Stimulated activated CD8-positive, alpha-beta memory T cell treated with anti-CD3 and anti-CD28 coated beads, Interleukin-4, amount 100 ng/mL, for 1 hour (primary cell): ENCODE measurements at places on chromosomes 6 and 20.

DNA sequence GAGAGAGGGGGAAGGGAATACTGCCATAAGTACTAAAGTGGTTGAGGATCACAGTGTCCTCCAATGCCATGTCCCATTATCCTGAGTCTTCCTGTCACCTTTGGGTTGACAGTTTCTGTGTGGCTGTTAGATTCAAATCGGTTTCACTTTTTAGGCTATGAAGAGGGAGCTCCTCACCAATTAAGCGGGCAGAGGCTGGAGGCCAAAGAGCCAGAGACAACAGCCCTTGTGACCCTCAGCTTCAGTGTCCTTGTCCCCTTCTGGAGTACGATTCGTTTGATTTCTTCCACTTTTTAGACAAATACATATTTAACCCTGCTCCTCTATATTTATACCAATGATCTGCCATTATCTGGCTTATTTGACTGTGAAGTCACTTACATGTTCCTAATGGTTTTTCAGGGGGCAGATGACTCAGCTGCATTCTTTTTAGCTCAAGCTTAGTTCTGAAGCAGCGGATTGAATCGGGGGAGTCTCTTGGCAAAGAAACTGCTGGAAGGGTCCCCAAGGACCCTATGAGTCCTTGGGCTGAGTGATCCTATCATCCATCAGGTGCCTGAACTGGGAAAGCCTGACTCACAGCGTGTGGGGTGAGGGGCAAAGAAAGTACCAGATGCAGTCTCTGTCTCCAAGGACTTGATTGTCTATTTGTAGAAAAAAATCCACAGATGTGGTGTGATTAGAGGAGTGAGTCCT is 18.2 kb downstream of the FERMT1 start:
- no peak for DNase-seq

DNA sequence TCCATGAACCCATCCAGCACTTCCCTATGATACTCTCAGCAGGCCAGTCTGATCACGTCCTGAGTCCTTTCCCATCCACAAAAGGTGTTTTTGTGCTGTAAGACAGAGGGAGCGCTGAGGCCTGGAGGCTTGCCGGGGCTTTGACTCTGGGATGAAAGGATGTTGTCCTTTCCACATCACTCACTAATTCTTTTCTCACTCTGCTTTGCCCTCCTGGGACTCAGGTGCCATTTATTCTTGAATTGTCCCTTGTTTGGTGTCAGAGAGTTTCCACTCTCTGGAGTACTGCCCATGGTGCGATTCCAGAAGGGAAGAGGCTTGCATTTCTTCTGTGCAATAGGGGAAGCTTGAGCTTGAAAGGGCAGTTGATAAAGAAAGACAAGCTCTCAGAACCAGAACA is 15.3 kb upstream of the TUBB2B start:
- DNase-seq = no peak

DNA sequence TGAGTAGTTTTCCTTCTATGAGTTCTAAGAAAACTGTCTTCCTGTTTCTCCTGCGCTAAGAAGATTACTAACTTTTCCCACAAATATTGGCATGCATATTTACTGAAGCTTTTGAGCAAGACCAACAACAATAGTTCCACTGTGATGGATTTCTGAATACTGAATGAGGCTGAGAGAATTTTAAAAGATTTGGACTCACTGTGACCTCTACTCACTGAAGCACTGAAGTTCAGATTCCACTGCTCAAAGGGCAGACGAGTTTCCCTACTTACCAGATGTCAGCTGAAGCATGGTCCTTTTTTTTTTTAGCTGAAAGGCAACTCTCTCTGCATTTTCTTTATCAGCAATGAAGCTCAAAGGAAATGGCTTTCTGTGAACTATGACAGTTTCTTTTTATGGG is 718.5 kb downstream of the RFPL4B start:
- DNase-seq = no peak

DNA sequence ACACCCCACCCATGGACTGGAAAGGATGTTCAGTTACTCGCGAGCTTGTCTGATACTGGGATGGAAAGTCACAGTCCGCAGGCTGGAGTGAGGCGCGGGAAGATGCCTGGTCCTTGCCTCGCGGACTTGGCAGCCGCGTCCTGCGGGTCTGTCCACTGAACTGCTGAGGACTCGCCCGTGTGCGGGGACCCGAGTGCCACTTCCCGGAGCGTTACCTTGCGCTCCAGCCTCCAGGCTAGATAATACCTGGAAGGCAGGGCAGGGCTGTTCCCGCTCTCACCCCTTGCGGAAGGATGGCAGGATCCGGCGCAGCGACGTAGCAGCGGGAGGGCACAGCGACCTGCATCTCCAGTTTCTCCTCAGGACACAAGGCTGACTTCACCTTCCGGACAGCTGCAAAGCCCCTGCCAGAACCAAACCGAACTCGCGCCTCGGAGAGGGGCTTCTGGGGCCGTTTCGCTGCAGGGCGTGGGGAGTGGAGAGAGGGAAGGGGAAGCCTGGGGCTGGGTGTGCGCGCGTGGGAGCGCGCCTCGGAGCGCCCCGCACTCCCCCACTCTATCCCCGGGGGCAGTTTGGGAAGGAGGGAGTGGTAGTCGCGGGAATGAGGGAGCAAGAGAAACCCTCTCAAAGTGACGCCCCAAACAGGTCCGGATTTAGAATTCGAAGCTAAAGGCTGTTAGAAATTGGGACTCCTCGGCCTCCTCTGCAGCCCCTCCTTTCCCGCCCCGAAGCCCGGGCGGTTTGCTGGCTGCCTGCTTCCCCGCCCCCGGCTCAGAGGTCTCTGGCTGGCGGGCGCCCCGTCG is at the start of gene KCNQ5:
Gene KCNQ5 (plus strand): TSS at position 774 of the 803 bp plus-strand sequence.
- no peak for DNase-seq

DNA sequence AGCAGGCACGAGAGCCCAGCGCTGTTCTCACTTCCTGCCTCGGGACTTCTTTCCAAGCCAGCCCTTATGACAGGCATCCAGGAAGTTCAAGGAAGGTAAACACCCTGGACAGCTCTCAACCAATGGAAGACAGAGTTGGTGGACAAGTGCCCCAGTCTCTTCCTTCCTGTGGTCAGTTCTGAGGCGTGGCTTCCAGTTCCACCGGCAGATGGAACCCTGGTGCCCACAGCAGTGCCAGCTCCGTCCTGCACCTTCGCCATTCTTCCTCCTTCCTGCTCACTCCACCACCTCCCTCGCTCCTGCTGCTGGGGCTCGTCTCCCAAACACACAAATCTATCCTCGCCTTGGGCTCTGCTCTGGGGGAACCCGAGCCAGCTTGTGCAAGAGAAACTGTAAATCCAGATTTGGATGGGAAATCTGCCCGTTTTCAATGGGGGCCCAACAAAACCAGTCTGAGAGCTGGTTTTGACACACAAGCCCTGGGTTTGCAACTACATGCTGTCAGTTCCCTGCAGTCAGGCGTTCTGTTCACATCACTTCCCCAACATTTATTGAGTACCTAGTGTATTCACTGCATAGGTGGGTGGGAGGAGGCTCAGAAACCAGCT is 162.7 kb downstream of the GRM4 start:
- DNase-seq = no peak

GRCh38 chr6:16836144-16836981 is 75.1 kb upstream of the ATXN1 start:
- no peak for DNase-seq

DNA sequence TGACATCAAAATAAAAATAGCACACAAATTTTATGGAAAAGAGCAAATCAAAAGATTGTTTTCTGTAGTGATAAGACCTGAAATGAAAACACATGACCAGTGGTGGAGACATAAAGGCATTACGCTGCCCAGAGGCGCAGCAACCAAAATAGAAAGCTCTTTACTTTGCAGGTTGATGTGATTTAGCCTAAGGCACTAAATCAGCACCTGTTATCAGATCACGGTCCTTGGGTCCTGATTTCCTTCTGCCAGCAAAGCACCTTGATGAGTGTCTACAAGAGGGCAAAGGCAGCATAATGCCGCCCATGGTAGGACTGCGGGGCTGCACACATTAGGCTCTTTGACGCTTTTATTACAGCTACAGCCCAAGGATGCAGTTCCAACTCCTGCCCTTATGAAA is 19.3 kb upstream of the RAMACL start:
- no peak for DNase-seq

DNA sequence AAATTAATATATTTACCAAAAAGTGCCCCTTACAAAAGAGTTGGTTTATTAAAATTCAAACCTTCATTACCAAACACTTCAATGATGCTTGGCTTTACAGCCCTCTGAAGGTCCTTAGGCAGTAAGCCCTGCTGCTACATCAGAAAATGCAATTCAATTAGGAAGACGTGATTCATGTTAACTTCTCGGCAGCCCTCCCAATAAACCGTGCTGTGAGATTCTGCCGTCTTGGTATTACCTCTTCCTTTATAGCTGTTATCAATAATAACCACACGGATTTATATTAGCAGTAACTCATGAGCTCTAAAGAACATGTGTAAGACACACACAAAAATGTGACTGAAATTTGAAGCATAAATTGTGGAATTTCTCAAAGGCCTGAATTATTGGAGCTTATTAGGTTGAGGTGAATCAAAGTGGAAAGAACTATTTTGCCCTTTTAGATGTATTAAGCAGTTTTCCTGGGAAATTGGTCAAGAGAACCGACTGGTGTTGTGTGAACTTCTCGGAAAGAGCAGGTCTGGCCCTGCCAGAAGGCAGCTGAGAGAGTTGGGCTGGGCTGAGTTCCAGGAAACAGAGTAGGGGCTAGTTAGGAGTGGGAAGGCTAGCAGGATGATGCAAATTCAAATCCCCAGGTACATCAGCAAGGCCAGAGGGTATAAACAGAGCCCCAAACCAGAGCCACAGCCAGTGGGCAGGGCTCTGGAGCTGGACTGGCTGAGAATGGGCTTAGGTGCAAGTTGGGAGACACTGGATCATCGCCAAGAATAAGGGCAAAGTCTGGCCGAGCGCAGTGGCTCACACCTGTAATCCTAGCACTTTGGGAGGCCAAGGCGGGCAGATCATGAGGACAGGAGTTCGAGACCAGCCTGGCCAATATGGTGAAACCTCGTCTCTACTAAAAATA is 33.1 kb downstream of the FGD2 start:
- no peak for DNase-seq

GRCh38 chr6:158184608-158185007 is 16.5 kb downstream of the GTF2H5 start:
- no peak for DNase-seq

GRCh38 chr6:108541843-108542759 is 18.6 kb upstream of the FOXO3 start:
- DNase-seq = no peak

DNA sequence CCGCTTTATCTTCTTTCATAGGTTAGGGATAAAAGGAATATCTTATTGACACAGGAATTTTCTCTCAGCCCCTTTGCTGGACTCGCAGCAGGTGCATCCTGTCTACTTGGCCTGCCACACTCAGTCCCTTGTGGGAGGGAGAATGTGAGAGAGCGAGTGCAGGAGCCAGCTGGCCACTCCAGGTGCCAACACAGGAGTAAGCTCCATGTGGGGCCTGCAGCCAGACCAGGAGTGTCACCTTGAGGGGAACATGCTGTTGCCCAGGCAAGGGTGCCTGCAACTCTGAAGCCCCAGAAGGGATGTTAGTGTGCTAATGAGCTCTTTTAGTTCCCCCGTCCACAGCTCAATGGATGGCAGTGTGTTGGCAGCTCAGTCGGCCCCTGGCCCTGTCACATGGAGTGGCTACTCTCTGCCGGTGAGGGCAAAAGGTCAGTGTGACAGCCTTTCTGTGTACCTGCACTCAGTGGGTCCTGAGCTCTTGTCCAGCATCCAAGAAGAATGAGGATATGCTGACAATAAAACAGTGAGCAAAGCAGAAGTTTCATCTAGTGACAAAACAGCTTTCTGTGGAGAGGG is 57.1 kb downstream of the CRYBG1 start:
- DNase-seq = no peak

GRCh38 chr20:36527331-36528125 is 13.8 kb upstream of the MYL9 start:
- no peak for DNase-seq

GRCh38 chr6:56345376-56345995 is 98.1 kb upstream of the COL21A1 start:
- DNase-seq = no peak

GRCh38 chr6:10837622-10837994 is 731 bp downstream of the MAK start:
- no peak for DNase-seq

- no peak for DNase-seq
These were observed 19.4 kb upstream of the OVOL2 start for GRCh38 chr20:18077157-18077556.

- DNase-seq = no peak
These were observed 828 bp downstream of the TP53RK start for GRCh38 chr20:46688151-46689081.

GRCh38 chr6:127481628-127482027 is 22.4 kb upstream of the KIAA0408 start:
- DNase-seq = no peak

DNA sequence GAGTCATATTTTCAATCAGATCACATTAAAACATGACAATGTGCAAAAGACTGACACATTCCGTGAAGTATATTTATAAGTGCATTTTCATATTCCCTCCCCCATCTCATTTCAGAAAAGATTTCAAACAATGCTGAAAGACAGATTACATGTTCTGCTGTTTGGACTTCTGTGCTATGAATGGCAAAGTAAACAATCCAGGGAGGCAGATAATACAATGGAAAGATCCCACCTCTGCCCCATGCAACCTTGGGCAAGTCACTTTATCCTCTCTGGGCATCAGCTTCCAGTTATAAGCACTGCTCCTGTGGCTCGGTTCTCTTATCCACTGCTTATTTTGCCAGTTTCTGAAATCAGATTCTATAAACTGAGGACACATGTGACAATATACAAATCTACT is 110.2 kb downstream of the RCAN2 start:
- DNase-seq = no peak

DNA sequence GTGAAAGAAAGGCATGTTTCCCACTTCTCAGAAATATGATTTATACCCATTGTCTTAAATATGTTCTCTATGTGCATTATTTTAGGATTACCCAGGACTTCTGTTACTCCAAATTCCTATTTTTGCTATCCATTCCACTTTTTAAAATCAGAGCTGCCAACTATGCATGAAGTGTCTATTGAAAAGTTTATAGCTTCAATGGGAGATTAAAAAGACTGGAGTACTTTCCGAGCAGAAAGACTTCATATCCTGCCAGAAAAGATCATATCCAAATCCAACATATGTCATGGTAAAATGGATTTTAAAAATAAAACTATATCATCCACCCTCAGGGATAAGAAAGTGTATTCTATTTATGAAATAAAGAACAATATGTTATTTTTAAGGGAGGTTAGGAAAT is 212.7 kb downstream of the COL12A1 start:
- no peak for DNase-seq

DNA sequence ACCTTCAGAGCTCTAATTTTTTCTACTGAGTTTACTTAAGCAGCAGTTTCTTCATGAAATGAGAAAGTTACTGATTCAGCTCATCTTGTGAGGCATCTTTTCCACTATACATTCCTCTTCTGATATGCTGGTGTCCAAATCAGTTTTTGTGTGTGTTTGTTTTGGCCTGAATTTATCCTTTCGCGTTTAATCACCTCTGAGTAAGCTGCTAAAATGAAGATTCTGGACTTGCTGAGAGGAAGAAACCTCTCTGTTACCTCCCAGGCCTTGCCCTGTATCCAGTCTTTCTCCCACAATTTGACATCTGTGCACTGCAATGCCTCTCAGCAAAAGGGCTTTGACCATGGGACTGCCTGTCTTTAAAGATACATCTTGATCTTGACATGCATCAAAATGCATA is 536.2 kb upstream of the NRSN1 start:
- DNase-seq = no peak

- no peak for DNase-seq
These were observed 18.0 kb downstream of the CDYL start for GRCh38 chr6:4794140-4794707.

GRCh38 chr6:31794294-31794865 is 1.2 kb downstream of the VARS1 start:
- no peak for DNase-seq

- no peak for DNase-seq
These were observed at the start of gene GNAS for GRCh38 chr20:58852543-58853271. Gene GNAS (plus strand): TSS chr20:58852716.
